SJSA1 (cell line): ENCODE measurements at places on chromosomes 3 and 15.

GRCh38 chr3:137259089-137259488, 301.3 kb downstream of the IL20RB start:
- no peak for DNase-seq

DNA sequence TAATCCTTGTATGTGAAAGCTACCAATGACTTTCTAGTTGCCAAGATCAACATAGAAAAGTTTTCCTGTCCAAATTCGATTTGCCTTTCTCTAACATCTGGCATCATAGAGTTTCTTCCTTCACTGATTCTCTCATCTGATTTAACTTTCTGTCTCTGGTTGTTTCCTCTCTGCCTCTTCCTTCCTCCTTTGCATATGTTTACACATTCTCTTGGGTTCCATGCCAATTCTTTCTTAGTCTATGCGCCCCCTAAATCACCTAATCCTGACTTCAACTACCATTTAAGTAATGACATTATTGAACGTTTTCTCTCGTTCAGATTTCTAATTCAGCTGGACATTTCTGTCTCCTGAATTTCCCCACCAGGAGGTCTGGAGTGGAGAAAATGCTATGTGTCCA, 561.9 kb upstream of the TGFBR2 start:
- DNase-seq, result no peak

DNA sequence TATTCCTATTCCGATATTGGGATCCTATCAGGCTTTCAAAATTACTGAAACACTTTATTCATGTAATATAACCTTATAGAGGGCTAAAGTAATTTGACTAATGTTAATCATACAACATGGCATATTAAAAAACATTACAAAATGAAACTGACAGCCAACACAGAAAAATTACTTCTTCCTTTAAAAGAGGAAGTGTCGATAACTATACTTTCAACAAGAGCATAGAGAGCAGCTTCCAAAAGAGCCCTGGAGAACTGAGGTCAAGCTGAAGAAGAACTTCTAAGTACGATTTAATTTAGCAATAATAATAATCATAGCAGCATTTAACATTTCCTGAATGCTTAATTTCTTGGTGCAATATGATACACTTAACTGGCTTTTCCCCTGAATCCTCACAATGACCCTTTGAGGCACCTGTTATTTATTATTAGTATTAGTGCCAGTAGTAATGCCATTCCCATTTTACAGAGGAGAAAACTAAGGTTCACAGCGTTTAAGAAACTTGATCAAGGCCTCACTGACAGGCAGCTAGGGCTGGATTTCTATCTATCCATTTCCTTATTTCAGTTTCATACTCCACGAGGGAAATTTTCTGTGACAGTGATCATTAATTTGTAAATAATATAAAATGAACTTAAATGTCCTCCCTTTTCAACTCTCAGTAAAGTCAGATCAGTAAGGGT, 181.6 kb downstream of the CFAP20DC start:
- no peak for DNase-seq

DNA sequence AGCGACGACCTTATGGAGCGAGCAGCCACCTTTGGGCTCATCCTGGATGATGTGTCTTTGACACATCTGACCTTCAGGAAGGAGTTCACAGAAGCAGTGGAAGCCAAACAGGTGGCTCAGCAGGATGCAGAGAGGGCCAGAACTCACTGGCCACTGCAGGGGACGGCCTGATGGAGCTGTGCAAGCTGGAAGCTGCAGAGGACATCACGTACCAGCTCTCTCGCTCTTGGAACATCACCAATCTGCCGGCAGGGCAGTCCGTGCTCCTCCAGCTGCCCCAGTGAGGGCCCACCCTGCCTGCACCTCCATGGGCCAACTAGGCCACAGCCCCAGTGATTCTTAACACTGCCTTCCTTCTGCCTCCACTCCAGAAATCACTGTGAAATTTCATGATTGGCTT, 10.4 kb downstream of the NR1I2 start:
- DNase-seq, result no peak

DNA sequence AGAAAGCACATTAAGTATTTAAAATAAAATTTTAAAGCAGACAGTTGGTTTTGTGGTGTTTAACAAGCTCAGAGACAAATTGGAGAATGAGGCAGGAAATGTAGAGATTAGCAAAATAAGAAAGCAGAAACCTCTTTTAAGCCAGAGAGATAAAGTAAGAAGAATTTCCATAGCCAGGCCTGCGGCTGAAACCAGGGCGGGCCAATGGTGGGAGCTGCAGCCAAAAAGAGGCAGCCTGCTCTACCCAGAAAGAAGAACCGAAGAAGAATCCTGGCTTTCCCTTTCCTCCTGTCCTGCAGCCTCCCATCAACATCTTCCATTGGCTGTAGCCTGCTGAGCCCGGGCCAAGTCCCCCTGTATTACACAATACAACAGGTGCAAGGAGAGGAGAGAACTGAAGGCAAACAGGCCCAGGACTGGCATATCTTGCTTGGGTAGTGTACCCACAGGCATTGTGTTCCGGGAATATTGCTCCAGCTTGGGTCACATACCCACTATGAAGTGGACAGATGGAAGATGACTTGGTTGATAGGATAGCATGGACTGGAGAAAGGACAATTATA, 11.5 kb upstream of the TFG start:
- DNase-seq, result no peak

GRCh38 chr3:62201438-62202035, 171.8 kb downstream of the FEZF2 start:
- no peak for DNase-seq

DNA sequence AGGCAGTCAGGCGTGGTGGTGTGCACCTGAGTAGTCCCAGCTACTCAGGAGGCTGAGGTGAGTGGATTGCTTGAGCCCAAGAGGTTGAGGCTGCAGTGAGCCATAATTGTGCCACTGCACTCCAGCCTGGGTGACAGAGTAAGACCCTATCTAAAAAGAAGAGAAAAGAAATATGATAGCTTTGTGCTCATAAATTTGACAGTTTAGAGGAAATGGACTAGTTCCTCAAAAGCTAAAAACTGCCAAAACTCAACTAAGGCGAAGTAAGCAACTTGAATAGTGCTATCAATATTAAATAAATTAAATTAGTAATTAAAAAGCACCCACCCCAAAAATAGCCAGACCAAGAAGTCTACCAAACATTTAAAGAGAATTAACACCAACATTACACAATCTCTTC, 24.5 kb upstream of the SLC15A2 start:
- DNase-seq, result no peak

DNA sequence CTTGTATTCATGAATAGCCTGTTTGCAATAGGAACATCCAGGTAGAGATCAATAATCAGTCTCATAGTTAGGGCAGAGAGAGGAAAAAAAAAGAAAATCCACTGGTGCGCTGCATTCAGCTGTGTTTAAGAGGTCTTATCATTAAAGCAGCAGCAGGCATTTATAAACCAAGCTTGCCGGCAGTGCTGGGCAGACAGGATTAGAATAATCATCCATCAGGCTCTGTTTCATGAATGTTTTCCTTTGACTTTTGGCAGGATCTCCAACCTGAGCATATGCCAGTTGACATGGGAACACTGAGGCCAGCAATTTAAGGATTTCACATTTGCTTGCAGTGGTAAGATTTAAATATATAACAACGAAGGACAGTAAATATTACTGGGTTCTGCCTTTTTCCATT, 305.2 kb upstream of the SEMA6D start:
- no peak for DNase-seq

- DNase-seq, result no peak
These were observed 248.1 kb upstream of the NR2E3 start for GRCh38 chr15:71562251-71562650.

DNA sequence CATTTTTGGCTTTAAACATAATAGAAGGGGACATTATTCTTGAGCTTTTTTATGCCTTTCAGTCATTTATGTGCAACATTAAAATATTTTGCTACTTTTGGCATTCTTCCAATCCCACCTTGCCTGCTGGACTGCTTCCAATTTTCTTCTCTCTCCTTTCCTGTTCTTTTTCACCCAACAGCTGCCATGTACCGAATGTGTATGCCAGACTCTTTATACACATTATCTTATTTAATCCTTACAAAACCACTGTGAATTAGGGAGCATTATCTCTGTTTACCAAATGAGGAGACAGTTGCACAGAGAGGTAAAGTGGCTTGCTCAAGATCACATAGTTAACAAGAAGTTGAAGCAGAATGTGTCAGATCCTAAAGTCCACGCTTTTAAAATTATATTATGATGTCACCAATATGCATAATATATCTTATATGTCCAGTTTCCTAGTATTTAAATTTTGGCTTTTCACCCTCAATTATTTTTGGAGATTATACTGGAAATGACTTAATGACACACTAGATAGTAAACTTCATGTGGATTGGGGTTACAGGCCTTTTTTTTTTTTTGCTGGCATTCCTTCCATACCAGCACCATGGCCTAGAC, 231.5 kb downstream of the THRB start:
- no peak for DNase-seq

GRCh38 chr3:9810433-9810770, 340 bp downstream of the TTLL3 start:
- DNase-seq, result no peak

- DNase-seq, result no peak
These were observed 148.0 kb upstream of the TPM1 start for GRCh38 chr15:62894322-62895085.

GRCh38 chr15:50232791-50233190, 32.7 kb downstream of the HDC start:
- no peak for DNase-seq

DNA sequence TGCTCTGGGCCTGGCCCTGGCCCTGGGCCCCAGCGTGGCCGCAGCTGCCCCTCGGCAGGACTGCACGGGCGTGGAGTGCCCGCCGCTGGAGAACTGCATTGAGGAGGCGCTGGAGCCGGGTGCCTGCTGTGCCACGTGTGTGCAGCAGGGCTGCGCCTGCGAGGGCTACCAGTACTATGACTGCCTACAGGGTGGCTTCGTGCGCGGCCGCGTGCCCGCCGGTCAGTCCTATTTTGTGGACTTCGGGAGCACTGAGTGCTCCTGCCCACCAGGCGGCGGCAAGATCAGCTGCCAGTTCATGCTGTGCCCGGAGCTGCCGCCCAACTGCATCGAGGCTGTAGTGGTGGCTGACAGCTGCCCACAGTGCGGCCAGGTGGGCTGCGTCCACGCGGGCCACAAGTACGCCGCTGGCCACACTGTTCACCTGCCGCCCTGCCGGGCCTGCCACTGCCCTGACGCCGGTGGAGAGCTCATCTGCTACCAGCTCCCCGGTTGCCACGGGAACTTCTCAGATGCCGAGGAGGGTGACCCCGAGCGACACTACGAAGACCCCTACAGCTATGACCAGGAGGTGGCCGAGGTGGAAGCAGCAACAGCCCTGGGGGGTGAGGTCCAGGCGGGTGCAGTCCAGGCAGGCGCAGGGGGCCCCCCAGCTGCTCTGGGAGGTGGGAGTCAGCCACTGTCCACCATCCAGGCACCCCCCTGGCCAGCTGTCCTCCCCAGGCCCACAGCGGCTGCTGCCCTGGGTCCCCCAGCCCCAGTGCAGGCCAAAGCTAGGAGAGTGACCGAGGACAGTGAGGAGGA, 21.7 kb downstream of the FBLN2 start:
- DNase-seq, result no peak

DNA sequence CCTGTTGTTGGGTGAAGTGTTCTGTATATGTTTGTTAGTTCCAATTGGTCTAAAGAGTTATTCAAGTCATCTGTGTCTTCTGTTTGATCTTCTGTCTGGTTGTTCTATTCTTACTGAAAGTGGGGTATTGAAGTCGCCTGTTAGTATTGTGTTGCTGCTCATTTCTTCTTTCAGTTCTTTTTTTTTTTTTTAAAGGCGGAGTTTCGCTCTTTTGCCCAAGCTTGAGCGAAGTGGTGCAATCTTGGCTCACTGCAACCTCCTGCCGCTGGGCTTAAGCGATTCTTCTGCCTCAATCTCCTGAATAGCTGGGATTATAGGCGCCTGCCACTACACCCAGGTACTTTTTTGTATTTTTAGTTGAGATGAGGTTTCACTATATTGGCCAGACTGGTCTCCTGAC, 23.5 kb downstream of the PFN2 start:
- DNase-seq, result no peak

DNA sequence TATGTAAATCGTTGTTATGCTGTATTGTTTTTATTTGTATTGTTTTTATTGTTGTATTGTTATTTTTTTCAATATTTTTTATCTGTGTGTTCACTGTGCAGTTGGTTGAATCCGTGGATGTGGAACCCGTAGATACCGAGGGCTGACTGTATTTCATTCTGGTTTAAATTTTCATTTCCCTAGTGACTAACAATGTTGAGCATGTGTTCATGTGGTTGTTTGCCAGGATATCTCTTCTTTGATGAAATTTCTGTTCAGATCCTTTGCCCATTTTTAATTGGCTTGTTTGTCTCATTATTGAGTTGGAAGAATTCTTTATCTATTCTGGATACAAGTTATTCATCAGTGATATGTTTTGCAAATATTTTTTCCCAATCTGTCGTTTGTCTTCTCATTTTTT, 29.7 kb downstream of the STOML1 start:
- no peak for DNase-seq

DNA sequence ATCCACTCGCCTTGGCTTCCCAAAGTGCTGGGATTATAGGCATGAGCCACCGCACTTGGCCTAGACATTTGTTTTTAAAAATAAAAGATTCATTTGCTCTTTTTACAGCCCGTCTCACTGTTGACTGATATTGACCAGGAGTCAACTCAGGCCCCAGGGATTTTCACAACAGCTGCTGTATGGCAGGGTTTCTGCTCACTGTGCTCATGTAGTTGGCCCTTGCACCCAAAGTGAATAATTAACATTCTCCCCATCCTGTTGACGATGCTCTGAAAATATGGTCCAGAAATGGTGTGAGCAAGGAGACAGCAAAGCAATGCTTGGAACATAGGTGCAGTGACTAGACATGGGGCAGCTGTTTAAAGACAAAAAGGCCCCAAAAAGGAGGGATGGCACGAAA, 2.9 kb upstream of the CCR5 start:
- no peak for DNase-seq

- DNase-seq, result no peak
These were observed 6.3 kb upstream of the MECOM start for GRCh38 chr3:169669816-169670215.
